ENCODE measurements at places on chromosomes 2 and 18. TPM values are rescaled to one million over a fixed set of nuclear protein-coding genes. Genes with fewer than 3 reads are reported as not detected.

UGT1A3 gene
- total RNA-seq, result not detected

PKDCC gene
- total RNA-seq, result 12.3 TPM

SLC8A1 gene
- total RNA-seq, result 5.2 TPM

SMYD5 gene
- total RNA-seq, result 14.0 TPM

BOLL gene
- not detected for total RNA-seq

BMPR2 gene
- total RNA-seq, result 30.2 TPM

RGPD4 gene
- total RNA-seq, result not detected

CACNB4 gene
- 0.15 TPM for total RNA-seq

SERPINB3 gene
- not detected for total RNA-seq

EPHA4 gene
- total RNA-seq, result 25.3 TPM

CD8B2 gene
- not detected for total RNA-seq

ANKRD12 gene
- total RNA-seq, result 28.7 TPM
